ENCODE measurements at places on chromosomes 2 and 18.

DNA sequence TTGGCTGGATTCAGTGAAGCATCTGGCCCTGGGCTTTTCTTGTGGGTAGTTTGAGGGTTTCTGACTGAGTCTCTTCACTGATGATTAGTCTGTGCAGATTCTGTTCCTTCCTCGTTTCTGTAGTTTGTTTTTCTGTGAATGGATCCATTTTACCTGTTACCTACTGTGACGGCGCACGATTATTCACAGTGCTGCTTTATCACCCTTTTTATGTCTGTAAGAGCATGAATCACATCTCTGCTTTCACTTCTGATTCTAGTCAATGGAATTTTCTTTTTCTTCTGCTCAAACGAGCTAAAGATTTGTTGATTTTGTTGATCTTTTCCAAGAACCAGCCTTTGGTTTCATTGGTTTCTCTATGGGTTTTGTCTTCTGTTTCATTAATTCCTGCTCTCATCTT lies 60.8 kb downstream of the SLC66A2 start:
- no peak for ATAC-seq

DNA sequence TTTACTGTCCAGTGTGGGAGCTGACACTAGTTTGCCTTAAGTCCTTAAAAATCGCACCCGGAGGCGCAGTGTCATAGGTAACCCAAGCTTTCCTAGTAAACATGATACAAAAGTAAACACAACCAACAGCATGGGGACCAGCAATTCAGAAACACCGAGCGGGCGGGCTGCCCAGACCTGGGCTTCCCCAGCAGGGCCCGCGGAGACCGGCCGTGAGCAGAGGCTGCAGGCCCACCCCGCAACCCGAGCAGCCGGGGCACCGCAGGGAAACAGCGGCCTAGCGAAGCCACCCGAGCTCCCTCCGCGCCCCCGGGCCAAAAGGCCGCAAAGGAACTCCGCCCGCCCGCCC lies 296 bp downstream of the TTC21B start:
- peak; percentile 74 for ATAC-seq

DNA sequence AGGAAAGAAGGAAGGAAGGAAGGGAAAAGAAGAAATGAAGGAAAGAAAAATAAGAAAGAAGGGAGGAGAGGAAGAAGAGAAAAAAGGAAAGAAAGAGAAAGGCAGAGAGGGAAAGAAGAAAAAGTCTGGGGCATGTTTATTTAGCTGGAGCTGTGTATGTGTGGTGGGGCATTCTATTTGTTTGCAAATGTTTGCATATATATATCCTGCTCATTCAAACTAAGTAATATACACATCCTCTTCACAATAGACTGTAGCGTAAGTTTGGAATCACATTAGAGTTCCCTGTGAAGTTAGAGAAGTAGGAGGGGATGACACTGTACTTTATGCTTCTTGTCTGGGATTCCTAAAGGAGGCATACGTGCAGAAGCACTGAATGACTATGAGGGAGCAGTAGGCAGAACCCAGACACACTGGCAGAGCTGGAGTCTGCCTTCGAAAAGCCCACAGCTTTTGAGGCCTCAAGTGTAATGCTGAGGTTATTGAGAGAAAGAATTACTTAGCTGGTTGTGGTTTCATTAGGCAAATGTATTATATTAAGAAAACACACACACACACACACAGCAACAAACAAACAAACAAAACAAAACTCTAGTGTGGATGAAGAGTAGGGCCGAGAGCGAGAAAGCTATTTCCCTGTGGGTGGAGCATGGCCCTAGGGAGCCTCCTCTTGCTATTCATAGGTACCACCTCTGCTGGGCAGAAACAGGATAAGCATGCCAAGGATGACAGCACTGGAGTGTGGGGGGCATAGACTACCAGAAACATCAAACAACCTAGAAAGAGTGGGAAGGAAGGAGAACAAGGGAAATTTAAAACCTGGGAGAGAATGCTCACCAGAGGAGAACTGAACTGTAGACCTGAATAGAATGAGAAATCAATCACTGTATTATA lies 905.1 kb upstream of the NXPH2 start:
- peak; percentile 39 for ATAC-seq

GRCh38 chr2:28610583-28611201 lies 114.8 kb downstream of the PLB1 start:
- peak; percentile 85 for ATAC-seq

GRCh38 chr2:232363784-232364615 lies 14.6 kb upstream of the ALPP start:
- no peak for ATAC-seq

GRCh38 chr18:44957461-44957860 lies 276.8 kb downstream of the SETBP1 start:
- ATAC-seq: no peak

GRCh38 chr2:181363164-181363563 lies 94.0 kb upstream of the ITGA4 start:
- no peak for ATAC-seq

- no peak for ATAC-seq
Measured at GRCh38 chr18:3554811-3555427, 104.9 kb downstream of the TGIF1 start.

- ATAC-seq: no peak
Measured at GRCh38 chr18:59263661-59264060, 9.6 kb downstream of the RAX start.

DNA sequence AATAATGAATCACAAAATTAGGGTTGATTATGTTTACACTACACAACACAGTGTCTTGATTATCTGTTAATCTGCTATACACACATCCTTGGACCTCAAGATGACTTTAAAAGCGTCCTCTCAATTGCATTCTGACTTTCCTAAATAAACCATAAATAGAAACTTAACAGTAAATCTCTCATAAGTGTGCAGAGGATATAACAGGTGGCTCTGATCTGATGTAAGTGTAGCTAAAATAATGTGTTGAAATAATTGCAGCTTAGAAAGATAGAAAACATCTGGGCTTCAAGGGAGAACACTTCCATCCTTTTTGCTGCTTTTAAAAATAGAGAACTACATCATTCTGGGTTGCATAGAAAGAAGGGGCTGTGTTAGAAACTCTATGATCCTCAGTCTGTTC lies 78.4 kb upstream of the EFEMP1 start:
- no peak for ATAC-seq

- no peak for ATAC-seq
Measured at GRCh38 chr2:4090668-4091630, 387.6 kb downstream of the DCDC2C start.

DNA sequence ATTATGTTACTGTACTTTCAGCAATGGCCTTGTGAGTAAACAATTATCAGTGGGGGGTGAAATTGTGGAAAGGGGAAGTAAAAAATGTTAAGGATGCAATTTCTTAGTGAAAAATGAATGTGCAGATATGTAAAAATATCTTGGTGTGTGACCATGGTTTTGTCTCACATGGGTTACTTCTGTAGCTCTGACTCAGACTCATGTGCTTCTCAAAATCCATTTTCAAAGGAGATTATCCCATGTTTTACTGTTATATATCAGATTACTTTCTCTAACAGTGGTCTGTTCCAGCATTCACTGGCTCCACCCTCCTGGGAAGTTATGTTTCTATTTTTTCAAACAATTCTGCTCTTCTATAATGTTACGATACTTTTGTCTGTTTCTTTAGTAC lies 298.2 kb upstream of the COL3A1 start:
- no peak for ATAC-seq

- ATAC-seq: no peak
Measured at GRCh38 chr2:187266147-187266546, 181.9 kb downstream of the CALCRL start.

DNA sequence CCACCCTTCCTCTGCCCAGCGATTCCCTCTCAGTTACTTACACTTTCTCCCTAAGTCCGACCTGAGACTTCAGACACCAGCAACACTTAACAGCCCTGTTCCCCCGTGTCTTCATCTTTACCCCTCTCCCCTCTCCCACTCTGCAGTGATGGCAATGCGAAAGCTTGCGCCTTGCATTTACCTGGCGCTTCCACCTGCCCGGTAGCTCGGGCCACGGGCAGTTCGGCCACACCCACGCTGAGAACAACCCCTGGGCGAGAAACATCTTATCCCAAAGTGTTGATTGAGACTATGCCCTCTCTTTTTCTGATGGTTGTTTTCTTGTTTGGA lies 558 bp downstream of the DNAJC10 start:
- ATAC-seq: no peak

DNA sequence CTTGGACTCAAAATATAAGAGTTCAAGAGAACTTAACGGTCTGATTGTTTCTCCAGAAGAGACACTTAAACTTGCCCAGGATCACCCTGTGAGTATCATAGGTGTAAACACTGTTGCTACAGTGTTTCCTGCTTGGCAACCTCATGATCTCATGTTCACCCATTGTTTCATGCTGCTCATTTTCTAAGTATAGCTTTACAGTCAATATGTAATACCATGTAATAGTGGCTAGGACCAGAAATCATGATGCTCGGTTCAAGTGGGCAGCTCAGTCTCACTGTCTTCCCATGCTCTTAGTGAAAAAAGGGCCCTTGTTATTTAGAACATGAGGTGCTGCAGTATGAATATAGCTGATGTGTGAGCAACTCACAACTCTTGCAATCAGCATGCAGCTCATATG lies 157.5 kb downstream of the CERS6 start:
- no peak for ATAC-seq

GRCh38 chr18:61322265-61322873 lies 10.9 kb upstream of the CDH20 start:
- peak; percentile 80 for ATAC-seq

DNA sequence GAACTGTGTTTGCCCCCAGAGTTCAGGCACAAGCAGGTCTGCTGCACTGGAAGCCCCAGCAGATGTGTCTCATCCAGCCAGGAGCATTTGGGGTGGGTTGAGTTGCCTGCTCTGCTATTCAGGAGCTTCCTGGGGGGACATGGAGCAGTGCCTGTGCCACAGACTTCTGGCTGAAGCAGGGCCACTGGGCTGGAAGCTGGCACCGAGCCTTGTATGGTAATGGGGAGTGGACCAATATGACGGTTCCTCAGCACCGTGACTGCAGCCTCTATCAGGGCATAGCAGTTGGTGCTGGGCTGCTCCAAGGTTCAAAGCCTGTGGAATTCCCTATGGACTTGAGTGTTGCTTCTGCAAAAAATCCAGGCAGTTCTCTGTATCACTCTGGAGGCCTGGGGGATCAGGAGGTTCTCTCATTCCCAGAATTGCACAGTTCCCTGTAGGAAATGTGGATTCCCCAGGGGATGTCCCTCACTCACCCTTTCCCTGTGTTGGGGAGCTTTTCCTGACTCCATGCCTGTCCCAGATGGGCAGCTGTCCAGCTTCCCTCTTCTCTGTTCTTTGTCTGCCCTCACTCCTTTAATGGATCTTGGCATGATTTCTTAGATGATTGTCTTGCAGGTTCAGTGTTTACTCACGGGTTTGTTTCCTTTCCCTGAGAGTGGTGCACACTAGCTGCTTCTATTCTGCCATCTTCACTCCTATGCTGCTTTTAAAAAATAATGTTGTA lies 37.2 kb upstream of the THSD7B start:
- peak; percentile 39 for ATAC-seq

DNA sequence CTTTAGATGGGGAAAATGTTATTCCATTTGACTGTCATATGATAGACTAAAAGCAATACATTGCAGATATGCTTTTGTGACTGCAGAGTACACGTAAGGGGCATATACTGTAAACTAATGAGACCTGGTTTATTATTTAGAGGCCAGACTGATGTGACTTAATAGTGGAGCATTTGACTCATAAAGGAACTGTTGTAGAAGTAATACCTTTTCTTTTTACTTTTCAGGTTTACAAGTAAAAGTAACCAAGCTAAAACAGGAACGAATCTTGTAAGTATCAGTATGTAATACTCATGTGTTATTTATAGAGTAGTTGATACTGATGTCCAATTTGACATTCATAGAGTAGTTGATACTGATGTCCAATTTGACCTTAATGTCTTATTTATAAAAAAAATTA lies 13.1 kb downstream of the RBBP8 start:
- no peak for ATAC-seq

- ATAC-seq: no peak
Measured at GRCh38 chr18:25456334-25457010, 104.5 kb upstream of the ZNF521 start.

GRCh38 chr2:33678436-33678835 lies 79.3 kb upstream of the FAM98A start:
- ATAC-seq: no peak

- no peak for ATAC-seq
Measured at GRCh38 chr18:34697891-34698290, 12.2 kb upstream of the DTNA start.

DNA sequence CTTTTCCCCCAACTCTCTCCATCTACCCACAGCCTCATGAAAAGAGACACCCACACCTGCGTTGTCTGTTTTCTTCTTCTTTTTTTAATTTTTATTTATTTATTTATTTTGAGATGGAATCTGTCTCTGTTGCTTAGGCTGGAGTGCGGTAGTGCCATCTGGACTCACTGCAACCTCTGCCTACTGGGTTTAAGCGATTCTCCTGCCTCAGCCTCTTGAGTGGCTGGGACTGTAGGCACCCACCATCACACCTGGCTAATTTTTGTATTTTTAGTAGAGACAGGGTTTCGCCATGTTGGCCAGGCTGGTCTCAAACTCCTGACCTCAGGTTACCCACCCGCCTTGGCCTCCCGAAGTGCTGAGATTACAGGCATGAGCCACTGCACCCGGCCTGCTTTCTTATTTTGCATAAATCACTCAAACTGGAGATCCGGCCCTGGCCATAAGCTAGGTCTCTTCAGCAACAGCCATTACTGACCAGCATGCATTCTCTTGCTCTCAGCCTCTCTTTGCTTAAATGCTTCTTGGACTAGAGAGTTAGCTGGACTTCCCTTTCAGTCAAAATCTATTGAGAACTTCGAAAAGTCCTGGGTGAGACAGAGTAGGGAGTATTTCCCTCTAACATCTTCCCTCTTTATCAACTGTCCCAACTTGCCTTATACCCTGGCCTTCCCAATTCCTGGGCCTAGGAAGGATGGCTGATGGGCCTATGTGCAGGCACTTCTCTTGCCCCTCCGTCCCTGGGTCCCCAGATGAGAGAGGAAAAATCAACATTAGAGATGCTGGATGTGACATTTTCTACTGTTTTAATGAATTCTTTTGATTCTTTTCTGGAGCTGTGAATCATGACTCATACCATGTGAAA lies 27.3 kb downstream of the MYCN start:
- ATAC-seq: no peak

DNA sequence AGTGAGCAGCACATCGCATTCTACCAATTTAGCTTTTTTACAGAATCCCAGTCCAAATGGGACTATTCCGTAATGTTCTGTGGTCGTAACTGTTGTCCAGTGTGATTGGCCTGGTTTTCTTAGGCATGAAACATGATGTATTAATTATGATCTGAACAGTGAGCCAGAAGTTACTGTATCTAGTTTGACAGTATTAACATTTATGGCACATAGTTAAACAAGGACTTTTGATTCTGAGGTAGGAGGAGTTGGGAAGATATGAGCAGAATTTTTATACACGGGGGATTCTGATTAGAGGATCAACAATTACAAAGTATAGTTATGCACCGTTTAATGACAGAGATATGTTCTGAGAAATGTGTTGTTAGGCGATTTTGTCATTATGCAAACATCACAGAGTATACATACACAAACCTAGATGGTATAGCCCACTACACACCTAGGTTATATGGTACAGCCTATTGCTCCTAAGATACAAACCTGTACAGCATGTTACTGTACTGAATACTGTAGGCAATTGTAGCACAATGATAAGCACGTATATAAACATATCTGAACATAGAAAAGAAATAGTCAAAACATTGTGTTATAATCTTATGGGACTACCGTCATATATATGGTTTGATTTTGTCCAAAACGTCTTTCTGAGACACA lies 85.0 kb downstream of the DPP10 start:
- no peak for ATAC-seq
